Right renal pelvis (tissue), 4 donors: ENCODE measurements at places on chromosomes 5 and 9.

- DNase-seq: no peak
Measured at GRCh38 chr9:131987232-131987631, 92.4 kb downstream of the MED27 start.

DNA sequence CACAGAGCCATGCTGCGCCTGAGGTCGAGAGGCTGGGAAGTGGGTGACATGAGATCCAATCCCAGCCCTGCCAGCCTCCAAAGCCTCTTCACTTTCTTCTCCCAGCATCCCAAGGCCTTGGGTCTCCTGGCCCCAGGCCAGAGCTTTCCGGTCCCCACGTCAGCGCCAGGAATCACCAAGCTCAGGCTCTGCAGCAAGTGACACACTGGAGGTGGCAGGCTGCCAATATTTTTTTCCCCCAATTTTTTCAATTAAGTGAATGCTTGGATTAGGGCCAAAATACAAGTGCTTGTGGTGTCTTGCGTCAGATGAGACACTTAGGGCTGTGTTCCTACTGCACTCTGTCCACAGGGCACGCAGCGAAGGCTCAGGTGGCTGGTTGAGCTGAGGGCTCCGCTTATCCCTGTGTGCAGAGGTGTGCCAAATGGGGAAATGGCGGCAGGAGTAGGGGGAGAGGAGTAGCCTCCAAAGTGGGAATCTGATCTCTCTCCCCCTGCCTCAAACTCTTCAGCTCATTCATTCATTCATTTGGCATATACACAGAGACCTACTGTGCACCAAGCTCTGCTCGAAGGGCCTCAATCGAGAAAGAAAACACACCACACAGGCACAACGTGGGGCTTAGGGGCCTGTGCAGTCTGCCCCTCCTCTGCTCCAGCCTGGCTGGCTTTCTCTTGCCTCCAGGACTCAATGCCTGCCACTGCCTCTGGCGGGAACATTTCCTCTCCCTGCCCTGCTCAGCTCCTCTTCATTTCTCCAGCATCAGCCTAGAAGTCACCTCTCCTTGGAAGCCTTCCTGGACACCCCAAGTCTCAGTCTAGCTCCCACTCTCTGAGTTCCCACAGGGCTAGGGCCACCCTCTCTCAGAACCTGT lies 16.6 kb downstream of the SH3PXD2B start:
- no peak for DNase-seq

- no peak for DNase-seq
Measured at GRCh38 chr9:135858491-135859185, 48.7 kb downstream of the CAMSAP1 start.

DNA sequence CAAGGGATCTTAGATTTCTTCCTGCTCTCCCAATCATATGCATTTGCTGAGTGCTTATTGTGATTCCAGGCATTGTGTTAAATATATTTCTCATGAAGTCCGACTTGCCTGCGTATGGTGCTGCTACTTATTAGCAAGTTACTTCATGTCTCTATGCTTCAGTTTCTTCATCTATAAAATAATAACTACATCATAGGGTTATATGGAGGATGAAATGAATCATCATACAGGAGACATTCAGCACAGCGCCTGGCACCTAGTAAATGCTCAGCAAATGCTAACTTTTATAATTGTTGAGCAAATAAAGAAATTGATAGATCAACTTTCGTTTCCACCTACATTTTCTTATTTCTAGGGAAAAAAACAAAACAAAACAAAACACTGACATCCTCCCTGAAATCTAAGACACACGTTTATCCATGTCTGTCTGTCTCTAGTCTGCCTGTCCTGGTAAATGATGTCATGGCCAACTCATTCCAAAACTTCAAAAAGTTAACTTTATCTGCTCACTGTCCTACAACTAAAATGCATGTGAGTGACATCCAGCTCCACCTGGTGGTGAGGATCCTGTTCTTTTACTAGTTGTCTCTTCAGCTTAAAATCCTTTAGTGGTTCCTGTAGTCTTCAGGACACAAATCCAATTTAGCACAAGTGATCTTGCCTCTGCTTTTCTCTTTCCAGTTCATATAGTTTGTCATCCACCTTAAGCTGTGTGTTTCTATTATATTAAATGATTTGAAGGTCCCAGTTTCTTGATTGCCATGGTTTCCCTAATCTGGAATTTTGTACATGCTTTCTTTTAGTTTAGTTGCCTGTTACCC lies 27.7 kb downstream of the PPP3R2 start:
- DNase-seq: no peak

- no peak for DNase-seq
Measured at GRCh38 chr5:67807439-67807888, 408.1 kb upstream of the PIK3R1 start.

DNA sequence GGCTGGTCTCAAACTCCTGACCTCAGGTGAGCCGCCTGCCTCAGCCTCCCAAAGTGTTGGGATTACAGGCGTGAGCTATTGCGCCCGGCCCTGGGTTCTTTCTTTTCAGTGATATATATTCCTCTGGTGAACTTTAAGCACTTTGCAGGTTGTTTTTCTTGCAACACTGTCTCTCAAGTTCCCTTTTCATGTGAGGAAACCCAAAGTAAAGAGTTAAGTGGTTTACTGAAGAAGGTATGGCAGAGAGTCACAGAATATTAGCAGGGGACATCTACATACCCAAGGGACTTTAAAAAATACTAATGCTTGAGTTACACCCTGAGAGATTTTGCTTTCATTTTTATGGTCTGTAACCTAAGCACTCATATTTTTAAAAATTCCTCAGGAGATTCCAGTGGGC lies 6.7 kb upstream of the GAPT start:
- no peak for DNase-seq

DNA sequence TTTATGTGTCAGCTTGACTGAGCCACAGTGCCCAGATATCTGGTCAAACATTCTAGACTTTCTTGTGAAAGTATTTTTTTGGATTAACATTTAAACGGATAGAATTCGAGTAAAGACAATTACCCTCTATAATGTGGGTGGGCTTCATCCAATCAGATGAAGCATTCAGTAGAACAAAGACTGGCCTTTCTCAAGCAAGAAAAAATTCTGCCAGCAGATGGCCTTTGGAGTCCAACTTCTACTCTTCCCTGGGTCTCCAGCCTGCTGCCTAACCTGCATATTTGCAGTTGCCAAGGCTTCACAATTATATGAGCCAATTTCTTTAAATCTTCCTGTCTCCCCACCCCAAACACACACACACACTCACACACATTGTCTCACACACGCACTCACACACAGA lies 86.4 kb downstream of the MED10 start:
- DNase-seq: no peak

DNA sequence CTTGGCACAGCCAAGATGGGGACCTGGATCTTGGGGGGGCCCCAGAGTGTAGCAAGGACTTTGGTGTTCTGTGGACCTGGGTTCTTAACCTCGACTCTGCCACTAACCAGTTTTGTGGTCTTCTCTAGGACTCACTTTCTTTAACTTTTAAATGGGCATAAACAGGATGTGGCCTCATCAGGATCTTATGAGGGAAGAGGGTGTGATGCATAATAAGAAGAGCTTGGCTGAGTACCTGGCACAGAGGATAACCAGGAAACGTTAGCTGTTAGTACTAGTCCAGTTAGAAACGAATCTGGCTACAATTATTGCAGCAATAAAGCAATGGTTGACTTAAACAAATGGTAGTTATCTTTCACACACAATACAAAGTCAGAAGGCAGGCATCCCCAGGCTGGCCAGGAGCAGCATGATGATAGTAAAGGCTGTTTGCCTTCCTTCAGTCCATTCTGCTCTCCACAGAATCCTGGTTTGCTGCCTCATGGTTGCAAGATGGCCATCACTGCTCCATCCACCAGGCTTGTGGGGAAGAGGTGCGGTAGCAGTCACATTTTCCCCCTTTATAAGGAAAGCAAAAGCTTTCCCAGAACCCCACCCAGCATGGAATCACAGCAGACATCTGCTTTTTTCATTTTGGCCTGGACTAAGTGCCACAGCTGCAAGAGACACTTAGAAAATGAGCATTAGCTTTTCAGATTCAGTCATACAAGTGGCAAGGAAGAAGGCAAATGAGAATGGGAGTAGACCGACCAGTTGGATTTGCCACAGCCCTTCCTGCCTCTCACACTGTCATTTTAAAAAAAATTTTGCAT lies 225.0 kb downstream of the AOPEP start:
- DNase-seq: no peak

DNA sequence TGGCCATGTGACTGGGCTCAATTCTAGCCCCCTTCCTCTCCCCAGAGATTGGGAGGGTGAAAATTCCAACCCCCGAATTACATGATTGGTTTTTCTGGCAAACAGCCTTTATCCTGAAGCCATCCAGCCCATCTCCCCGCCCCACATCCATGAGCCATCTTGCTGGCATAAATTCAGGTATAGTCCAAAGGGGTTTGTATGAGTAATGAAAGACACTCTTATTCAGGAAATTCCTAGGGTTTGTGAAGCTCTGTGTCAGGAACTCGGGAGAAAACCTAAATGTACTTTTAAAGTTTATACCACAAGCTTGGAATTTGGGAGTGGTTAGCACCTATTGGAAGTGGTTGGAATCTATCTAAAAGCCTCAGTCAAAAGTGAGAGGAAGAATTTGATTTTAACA lies 80.6 kb upstream of the SIMC1 start:
- DNase-seq: no peak

DNA sequence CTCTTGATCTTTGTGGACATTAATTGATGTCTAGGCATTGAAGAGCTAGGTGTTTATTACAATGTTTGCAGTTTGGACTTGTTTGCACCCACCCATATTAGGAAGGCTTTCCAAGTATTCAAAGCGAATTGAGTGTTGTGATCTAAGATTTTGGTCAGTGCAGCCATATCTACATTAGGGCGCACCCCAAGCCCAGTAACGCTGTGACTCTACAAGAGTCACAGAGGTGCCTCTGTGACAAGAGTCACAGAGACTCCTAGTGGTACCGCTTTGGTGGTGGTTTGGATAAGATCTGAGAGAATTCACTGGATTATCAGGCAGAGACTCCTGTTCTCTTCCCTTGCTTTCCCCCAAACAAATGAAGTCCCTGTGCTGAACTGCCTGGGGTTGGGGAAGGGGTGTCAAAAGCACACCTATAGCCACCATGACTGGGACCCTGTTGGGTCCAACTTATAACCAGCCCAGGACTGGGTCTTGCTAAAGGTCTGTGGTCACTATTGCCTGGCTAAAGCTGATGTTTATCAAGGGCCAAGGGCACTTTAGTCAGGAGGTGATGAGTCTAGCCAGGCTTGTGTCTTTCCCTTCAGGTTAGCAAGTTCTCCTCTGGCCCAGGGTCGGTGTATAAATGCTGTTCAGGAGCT lies 114.1 kb upstream of the RIOK2 start:
- peak; percentile 8 for DNase-seq

DNA sequence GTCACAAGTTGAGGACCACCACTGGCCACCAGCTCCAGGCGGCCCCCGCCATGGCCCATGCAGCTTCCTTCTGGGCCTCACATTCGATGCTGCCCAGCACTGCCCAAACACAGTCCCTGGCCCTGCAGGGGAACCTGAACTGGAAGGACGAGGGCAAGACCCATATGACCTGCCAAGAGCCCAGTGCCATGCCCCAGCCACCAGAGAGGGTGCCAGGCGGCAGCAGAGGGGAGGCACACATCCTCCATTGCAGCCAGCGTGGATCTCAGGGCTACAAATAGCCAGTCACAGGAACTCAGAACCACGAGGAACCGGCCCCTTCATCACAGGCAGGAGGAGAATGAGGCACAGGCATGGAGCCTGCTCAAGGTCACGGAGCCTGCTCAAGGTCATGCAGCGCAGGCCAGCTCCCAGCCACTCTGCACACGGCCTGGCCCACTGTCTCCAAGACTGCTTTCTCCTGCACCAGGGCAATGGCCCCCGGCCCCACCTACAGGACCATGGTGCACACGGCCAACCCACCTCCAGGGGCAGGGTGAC lies 69.6 kb downstream of the SEMA4D start:
- no peak for DNase-seq

GRCh38 chr5:6305853-6306252 lies 72.5 kb downstream of the MED10 start:
- no peak for DNase-seq

GRCh38 chr9:116323012-116323411 lies 169.4 kb downstream of the PAPPA start:
- DNase-seq: no peak

DNA sequence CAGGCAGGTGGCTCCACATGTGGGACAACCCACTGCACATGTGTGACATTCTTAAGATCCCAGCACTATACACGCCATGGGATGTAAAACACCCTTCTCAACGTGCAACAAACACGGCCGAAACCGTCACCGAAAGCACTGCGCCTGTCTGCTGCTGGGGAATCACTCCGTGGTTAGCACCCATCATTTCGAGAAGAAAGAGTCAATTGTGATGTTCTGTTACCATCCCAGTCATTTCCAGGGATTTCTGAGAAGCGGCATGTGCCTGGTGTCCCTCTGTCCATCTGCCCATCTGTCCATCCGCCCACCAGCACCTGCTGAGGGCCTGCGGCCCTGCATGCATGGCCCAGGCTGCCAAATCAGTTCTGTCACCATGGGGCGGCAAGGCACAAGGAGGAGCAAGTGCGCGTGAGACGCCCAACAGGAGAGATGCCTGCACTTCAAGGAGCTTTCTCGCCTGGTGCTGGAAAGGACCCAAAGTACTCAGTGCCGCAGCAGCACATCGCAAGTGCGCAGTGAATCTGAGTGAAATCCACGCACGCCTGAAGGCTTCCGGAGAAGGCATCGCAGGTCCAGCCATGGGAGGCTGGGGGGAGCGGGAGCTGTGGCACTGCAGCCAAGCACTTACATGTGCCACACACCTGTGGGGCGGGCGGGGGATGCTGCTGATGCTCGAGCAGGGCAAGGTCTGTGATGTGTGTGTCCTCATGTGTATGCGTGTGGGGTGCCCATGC lies 38.0 kb downstream of the VAV2 start:
- DNase-seq: no peak

DNA sequence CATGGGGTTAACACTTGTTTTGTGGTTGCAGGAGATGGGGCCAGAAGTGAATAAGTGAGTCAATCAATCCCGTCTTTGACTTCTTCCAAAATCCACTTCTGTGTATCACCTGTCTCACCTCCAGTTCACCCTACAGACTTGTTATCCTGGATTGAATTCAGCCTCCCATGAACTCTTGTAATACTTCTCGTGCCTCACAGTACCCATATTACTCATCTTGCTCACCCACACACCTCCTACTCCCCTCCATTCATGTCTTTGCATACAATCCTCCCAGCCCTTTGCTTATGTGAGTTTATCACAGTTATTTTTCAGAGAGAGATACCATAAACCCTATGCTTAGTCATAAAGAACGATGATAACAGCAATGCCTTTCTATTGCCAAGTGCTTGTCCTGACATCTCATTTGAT lies 52.9 kb upstream of the PAPPA start:
- DNase-seq: no peak

- no peak for DNase-seq
Measured at GRCh38 chr9:93460689-93461413, 7.5 kb upstream of the FAM120AOS start.
